ENCODE measurements at places on chromosomes 16 and 17.

DNA sequence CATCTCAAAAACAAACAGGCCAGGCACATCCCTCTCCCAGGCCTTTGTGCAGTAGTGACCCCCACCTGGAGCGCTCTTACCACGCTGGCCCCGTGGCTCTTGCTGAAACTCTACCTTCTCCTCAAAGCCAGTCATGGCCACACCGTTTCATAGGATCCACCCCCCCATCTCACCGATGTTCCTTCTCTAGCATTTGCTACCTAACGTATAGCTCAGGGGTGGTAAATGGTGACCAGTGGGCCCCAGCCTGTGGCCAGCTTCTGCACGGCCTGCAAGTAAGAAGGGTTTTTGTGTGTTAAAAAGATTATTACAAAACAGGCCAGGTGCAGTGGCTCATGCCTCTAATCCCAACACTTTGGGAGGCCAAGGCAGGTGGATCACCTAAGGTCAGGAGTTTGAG is 43.8 kb downstream of the RMI2 start:
- no peak for DNase-seq

DNA sequence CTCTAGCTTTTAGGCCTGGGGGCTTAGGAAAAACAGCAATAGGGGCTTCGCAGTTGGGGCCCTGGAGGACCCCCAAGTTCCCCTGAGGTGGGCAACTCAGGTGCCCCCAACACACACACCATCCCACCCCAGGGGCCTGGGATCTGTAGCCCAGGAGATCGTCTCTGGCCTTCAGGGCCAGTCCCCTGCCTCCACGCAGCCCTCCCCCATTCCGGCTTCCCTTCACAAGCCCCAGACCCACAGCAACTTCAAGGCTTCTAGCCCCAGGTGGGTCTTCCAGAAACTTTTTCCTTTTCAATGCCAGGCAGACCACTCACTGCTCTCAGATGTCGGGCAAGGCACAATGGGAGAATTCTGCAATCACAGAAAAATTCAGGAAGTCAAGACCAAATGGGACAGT is 79.4 kb downstream of the C16orf78 start:
- DNase-seq = no peak

DNA sequence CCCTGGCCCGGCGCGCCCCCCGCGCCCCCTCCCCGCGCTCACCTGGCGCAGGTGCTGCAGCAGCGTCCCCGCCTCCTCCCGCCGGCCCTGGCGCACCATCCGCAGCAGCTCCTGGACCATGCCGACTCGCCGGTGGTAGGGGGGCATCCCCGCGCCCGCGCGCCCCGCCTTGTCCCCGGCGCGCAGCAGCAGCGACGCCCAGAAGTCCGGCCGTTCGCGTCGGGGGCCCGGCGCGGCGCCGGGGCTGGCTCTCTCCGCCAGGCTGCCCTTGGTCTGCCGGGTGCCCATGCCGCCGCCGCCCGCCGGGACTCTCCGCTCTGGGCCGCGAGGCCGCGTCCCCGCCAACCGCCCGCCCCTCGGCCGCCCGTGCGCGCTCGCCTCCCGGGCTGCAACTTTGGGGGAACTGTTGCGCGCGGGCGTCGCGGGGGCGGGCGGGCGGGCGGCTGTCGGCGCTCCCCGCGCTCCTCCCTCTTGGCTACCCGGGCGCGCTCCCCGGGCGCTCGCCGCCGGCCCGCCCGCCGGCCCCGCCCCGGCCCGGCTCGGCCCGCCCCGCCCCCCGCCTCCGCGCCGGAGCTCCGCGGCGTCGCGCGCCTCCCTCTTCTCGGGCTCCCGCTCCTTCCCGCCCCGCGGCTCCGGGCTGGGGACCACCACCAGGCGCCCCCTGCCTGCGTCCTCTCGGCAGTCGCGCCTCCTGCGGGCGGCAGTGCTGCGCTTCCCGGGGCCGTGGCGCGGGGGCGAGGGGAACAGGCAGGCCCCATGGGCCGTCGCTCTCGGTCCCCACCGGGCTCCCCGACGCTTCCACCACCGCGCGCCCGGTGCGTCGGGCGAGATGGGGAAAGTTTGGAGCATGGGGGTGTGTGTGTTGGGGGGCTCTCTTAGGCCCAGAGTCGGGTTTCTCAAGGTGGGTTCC is at the start of gene LRRC75A:
Gene LRRC75A, minus strand, starts transcription at position 491 of the 910 bp plus-strand sequence. Its CDS starts 203 bp downstream, at position 288.
- DNase-seq = peak; percentile 47

GRCh38 chr17:59093702-59094231 is 12.9 kb downstream of the TRIM37 start:
- peak; percentile 91 for DNase-seq

GRCh38 chr16:64217789-64218535 is 903.9 kb downstream of the CDH11 start:
- DNase-seq = no peak

All from HCEC 1CT (cell line).